ENCODE measurements at places on chromosomes 5 and 9.

- no peak for DNase-seq
Measured at GRCh38 chr5:102787134-102787533, 32.0 kb downstream of the PAM start.

DNA sequence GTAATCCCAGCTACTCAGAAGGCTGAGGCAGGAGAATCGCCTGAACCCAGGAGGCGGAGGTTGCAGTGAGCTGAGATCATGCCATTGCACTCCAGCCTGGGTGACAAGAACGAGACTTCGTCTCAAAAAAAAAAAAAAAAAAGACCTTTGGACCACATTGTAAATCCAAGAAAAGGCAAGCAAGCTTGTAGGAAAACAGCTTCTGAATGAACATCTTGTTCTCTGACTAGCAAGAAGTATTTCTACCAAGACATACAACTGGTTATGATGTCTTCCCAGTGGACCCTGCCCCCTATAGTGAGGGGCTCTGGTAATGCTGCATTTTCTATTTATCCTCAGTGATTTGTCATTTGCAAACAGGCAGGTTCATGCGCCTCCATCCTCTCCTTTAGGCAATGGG lies 4.5 kb upstream of the EIF4EBP3 start:
- DNase-seq, result no peak

GRCh38 chr9:110121170-110121569 lies 86.8 kb downstream of the C9orf152 start:
- no peak for DNase-seq

DNA sequence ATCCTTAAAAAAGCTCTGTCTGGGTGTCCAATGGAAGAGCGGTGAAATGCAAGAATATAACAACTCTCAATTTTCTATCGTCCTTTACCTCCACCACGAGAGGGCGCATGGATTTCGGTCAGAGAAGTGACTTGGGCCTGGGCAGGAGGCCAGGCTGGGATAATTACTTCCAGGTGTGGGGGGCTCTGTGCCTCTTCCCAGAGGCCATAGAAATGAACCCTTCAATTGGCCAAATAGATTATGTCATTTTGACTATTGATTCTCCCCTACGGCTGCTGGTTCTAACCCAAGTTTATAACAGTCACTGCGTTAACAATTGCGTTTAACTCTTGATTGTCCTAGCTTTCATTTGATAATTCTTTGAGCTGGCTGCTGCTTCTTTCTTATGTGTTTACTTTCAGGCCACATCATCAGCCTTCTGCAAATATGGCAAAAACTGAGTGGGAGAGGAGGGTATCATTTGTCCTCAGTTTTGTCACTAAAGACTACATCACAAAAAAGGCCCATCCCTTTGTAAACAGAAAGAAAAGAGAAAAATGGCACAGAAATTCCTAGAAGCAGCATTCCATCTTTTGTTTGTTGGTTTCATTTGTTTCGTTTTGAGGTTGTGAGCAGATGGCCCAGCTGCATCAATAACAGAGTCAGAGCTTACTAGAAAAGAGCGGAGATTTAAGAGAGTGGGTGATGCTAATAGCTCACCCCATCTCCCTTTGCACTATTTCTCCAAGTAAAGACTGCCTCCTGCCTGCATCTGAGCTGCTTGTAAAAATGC lies 45.4 kb upstream of the ZFR start:
- DNase-seq, result no peak

GRCh38 chr5:55800924-55801323 lies 50.2 kb upstream of the IL31RA start:
- DNase-seq, result no peak

DNA sequence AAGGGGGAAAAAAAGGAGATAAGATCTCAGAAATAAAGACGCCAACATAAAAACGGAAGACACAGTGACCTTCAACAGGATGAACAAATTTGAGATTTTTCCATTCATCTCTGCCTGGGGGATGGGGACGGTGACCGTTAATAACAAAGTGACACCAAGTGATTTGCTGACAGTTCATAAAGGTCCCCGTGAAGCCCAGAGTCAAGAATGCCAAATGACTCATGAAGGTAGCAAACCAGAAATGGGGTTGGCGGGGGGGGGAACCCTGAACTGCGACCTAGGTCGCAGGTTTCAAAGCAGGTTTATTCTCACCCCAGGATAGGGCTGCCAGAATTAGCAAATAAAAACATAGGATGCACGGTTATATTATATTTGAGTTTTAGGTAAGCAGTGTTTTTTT lies 21.1 kb upstream of the SHB start:
- no peak for DNase-seq

DNA sequence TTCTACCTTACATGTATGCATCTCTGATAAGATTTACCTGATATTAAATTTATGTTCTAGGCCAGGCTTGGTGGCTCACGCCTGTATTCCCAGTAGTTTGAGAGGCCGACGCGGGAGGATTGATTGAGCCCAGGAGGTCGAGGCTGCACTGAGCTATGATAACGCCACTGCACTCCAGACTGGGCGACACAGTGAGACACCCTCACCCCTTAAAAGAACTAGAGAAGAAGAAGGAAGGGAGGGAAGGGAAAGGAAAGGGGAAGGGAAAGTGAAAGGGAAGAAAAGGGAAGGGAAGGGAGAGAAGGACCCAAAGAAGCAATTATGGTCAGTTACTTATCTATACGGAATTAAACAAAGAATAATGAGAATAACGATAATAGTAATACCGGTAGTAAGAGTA lies 1.2 kb upstream of the RFK start:
- DNase-seq, result no peak

DNA sequence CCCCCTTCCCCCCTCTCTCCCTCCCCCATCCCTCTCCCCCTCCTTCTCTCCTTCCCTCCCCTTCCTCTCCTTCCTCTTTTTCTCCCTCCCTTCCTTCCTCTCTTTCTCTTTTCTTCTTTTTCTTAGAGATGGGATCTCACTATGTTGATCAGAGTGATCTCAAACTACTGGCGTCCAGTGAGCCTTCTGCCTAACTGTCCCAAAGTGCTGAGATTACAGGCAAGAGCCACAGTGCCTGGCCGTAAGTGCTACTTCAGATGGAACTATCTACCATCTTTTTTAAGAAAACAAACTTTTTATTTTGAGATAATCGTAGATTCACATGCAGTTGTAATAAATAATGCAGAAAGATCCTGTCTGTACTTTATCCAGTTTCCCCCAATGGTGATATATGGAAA lies 6.3 kb downstream of the RCL1 start:
- no peak for DNase-seq

- DNase-seq, result no peak
Measured at GRCh38 chr5:140977003-140977402, 10.7 kb downstream of the PCDHAC2 start.

DNA sequence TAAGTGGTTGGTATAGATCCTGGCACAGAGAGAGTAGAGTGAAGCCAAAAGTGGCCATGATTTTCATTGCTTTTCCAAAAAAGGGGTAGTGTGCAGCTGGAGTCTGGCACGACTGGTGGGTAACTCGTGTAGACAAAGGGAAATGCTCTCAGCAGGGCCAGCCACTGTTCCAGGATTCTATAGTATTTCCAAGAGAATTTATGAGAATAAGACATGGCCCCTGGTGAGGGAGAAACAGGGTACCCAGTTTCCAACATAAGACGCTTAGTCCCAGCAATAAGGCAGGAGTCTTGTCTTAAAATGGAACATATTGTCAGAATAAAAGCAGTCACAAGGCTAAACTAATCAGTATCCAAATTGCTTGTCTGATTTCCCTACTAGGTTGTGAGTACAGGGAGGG lies 52.1 kb downstream of the NMUR2 start:
- no peak for DNase-seq

- peak; percentile 1 for DNase-seq
Measured at GRCh38 chr5:110785356-110785755, 46.5 kb downstream of the SLC25A46 start.

DNA sequence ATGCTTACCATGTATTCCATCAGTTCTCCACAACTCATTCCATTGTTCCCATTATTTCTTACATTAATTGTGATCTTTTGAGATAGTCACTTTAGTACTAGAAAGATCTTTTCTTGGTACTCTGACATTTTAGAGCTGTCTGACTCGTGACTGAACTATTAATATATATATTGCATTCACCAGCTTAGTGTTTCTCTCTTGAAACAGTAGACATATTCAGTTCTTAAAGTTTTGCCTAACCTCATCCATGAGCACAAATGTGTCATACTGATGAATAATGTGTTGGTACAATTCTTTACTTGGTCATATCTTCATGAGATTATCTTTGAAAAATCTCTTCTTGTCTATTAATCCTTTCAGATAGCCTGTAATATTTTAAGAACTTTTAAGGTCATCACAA lies 74.3 kb downstream of the NLN start:
- no peak for DNase-seq

DNA sequence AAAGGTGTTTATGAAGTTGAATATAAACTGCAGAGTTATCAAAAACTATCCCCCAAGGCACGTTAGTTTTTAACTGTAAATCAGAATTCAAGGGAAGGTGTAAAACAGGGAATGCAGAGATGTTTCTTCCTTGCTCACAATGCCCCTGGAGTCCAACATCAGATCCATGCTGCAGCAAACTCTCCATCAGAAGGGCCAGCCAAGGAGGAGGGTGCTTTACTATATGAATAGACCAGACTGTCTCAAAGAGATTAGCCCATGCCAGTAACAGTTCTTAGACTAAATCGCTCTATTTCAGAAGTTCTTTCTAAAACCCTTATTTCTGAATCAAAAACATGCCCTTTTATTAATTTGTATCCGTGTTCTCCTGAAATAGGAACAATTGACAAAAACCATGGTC lies 362.8 kb upstream of the RPS23 start:
- no peak for DNase-seq

DNA sequence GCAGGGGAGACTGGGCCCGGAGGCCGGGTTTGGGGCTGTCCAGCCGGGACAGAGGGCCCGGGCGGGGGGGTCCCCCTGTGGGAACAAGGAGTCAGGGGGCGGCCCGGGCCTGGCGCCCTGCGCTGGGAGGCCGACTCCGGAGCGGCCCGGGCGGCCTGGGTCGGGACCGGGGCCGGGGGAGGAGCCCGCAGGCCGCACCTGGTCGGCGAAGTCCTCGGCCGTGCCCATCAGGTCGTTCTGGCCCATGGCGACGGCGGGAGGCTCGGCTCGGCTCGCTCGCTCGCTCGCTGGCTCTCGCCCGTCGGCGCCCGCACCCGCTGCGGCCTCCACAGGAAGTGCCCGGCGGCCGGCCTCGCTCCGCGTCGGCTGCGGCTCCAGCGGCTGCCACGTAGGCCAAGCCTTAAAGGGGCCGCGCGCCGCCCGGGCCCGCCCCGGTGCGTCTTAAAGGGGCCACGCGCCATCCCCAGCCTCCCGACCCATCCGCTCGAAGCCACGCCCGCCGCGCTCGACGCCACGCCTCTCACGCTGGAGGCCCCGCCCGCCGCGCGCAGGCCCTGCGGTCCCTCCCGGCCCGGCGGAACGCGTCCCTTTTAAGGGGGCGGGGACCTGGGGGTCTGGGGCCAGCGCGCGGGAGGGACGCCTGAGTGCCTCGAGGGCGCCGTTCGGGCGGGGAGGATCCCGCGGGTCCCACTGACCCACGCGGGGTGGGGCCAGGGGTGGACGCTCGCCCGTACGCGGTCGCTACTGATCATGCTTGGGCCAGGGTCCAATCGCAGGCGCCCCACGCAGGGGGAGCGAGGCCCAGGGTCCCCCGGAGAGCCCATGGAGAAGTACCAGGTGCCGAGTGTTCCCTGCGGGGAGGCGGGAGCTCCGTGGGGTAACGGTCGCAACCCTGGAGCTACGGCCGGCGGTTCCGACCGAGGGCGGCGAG lies at the start of the genes STKLD1 and SURF4:
Gene STKLD1 (plus strand): TSS at position 643 of the 931 bp plus-strand sequence. CDS start 108 bp downstream, at position 751.
Gene SURF4 (minus strand): TSS at position 337 of the 931 bp plus-strand sequence. CDS start 91 bp downstream, at position 246.
- peak; percentile 83 for DNase-seq

GRCh38 chr9:95953986-95954385 lies 78.5 kb downstream of the ERCC6L2 start:
- no peak for DNase-seq

- no peak for DNase-seq
Measured at GRCh38 chr5:137309290-137309689, 189.8 kb downstream of the SPOCK1 start.
